CD4-positive, alpha-beta T cell treated with Interleukin-17A for 1 hour (primary cell): ENCODE measurements at places on chromosomes 5 and 9.
A peak's percentile ranks its signal among the peaks of the same experiment; 100 is the strongest.

DNA sequence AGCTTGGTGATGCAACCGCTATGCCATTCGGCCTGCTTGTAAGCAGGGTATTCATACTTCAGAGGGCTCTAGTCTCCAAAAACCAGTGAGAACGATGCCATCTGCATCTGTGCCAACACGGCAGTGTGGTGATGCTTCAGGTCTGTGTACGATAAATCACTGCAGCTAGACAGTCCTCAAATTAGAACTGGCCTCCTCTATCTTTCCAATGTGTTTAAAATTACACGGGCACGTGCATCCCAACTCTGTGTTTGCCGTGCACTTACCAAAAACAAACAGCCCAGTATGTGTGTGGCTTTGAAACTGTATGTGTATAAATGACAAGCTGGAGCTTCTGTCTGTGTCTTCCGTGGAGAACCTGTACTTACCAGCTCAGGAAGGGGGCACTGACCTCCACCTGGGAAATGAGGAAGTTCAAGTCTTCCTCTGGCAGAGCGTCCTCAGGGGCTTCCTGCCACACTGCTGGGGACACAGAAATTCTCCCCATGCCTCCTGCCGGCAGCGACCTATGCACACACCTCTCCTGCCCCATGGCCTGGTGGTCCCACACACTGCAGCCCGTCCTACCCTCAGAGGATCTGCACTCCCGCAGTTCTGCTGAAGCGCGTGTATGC lies 12.3 kb downstream of the MED10 start:
- no peak for DNase-seq

- DNase-seq = no peak
Observed at GRCh38 chr9:94081864-94082463, 2.3 kb upstream of the PTPDC1 start.

DNA sequence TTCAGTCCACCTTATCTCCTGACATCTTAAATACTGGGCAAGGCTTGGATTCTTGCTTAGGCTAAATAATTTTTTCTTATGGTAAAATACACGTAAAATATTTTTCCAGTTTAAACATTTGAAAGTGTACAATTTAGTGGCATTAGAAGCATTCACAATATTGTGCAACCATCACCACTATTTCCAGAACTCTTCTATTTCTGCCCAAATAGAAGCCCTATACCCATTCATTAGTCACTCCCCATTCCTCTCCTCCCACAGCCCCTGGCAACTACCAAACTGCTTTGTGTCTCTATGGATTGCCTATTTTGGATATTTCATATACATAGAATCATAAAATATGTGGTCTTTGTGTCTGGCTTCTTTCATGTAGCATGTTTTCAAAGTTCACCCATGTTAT lies 57.6 kb downstream of the IL31RA start:
- DNase-seq = no peak

DNA sequence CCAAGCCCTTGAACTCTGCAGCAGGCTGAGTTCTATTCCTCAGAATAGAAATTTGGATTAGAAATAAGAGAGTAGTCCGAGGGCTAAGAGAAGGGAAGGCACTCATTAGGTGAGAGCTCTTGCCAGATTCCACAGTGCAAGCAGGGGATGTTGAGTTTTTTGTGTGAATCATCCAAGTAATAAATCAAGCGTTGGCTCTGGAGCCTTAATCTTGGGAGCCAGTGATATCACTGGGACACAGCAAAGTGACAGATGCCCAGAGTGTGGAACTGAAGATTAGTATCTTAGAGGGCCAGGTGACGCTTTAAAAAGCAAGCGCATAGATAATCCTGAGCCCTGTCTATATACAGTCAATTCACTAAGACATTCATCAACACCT lies 60.3 kb downstream of the FOXD1 start:
- no peak for DNase-seq

DNA sequence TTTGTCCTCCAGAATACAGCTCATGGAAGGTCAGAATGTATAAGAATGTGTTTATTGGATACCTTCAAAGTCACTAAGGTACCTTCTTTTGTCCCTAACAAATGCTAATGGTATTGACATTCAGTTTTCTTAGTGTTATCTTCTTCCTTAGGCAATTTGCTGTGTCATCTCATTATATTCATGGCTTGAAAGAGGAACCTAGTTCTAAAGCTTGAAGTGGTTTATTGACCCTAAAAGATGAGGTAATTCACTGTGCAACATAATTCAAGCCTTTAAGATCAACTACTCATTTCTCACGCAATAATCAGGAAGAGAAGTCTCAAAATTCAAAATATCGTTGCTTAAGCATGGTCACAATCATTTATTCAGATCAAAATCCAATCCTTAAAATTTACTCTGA lies 342.7 kb upstream of the RIOK2 start:
- DNase-seq = no peak

GRCh38 chr5:142860270-142860669 lies 90.1 kb downstream of the ARHGAP26 start:
- no peak for DNase-seq

DNA sequence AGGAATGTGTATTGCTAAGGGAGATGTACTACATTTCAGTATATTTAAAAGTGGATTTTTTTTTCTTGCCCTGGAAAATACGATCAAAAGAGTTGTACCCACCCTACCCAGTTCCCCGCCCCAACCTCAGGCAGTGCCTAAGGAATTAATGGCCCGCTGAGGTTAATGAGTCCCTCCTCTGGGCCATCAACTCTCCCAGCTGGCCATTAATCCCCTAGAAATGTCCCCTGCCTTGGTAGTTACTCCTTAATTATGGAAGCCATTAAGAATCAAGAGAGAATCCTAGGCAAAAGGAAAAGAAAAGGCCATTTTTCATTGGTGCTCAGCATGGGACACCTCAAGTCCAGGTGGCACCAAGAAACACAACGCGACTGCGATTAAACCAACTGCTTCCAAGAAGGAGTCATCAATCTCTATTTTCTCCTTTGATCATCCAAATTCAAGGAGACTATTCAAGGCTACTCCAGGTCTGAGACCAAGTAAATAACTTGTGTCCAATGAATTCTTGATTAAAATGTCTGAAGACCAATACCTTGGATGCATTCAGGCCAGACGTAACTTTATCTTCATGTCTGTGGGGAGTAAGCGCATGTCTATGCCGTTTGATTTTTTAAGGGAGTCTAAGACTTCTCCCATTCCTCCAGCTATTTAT lies 1962.2 kb upstream of the WWC1 start:
- DNase-seq = no peak

GRCh38 chr9:98214811-98215210 lies 22.4 kb upstream of the CORO2A start:
- no peak for DNase-seq

DNA sequence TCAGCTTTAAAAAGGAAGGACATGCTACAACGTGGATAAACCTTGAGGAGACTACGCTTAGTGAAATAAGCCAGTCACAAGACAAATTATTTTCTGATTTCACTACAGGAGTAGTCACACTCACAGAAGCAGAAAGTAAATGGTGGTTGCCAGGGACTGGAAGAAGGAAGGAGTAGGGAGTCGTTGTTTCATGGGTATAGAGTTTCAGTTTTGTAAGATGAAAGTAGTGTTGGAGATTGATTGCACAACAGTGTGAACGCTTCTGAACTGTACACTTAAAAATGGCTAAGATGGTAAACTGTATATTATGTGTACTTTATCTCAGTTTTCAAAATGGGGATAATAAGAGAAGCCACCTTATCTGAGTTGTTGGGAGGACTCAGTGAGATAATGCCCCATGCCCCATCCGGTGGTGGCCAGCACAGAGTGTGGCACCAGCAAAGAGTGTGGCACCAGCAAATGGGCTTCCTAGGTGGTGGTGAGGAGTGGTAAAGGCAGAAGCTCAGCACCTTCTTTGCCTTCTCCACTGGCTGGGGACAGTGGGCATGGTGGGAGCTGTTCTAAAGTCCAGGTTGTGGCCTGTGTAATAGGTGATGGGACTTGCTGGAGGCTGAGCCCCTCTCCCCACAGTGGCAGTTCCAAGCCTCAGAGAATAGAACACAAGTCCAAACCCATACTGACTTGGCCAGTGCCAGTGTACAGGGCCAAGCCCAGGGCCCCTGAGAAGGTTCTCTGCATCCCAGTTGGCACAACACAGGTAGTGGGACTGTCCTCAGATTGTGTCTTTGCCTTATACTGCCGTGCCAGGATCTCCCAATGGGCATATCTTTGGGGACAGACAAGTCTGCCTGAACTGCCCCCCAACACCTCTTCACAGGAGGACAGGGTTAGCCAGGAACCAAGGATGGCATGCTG lies 4.4 kb downstream of the SLC22A4 start:
- no peak for DNase-seq

GRCh38 chr5:59173578-59173977 lies 590.7 kb downstream of the RAB3C start:
- DNase-seq = no peak

- DNase-seq = no peak
Observed at GRCh38 chr9:132002643-132003318, 76.9 kb downstream of the MED27 start.

- DNase-seq = no peak
Observed at GRCh38 chr5:151580239-151580638, 10.9 kb downstream of the FAT2 start.

DNA sequence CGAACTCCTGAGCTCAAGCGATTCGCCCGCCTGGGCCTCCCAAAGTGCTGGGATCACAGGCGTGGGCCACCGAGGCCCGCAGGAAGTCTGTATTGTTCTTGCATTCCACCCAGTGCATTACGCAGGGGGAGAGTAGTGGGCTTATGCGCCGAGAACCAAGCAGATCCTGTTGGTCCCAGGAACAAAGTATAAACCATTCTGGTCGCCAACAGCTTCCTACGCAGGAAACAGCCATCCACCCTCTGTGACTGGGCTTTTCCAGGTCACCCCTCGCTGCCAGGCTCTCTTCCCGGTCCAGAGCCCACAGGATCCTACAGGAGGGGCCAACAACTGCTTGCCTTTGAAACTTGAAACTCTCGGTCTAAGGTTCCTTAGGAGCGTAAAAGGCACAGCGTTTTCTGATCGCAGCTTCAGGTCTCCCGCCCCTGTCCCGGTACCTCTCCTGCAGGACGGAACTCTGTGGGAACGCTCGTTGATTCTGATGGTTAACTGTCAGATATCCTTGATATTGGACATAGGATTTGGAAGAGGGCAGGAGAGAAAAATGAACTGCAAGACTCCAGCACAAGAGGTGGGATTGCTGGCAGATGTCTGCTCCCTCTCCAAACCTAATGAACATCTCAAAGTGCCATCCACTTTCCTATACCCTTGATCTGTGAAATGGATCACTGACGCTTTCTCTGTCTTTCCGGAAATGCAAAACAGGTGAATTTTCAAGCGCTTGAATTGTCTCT lies 4.2 kb upstream of the ANXA2R start:
- no peak for DNase-seq

DNA sequence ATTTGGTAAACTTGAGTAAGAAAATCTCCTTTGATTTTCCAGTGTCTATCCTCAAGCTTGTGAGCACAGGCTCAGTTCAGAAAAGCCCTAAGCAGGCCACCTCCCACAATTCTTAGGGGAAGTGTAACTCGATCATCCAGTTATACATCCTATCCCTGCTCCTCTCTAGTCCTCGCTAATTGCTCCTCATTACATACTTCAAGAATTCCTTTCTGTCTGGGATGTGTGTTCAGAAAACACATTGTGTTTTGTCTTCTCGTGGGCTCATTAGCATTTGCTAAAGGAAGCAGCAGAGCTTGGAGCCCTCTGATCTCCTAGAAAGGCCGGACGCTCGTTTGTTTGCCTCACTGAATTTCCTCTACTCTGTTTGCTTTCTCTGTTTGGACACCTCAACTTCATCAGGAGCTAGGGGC lies 268.2 kb upstream of the RFX3 start:
- no peak for DNase-seq

GRCh38 chr5:134005417-134006061 lies 764 bp upstream of the VDAC1 start:
- no peak for DNase-seq

GRCh38 chr5:134507452-134507851 lies 18.0 kb upstream of the JADE2 start:
- no peak for DNase-seq

DNA sequence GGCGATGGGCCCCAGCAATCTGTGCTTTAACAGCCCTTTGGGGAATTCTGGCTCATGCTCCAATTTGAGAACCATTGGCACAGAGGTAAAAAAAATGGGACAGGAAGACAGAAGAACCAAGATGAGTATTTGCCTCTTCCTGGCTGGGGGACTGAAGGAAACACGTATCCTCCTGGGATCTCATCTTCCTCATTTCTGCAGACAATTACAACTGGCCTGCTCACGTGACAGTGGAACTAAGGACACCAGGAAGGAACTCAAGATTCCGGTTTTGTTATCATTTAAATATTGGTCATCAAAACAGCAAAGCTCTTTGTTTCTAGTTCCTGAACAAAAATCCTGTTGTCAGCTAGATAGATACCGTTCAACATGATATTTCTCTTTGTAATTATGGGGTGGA lies 216.0 kb upstream of the DAP start:
- no peak for DNase-seq

DNA sequence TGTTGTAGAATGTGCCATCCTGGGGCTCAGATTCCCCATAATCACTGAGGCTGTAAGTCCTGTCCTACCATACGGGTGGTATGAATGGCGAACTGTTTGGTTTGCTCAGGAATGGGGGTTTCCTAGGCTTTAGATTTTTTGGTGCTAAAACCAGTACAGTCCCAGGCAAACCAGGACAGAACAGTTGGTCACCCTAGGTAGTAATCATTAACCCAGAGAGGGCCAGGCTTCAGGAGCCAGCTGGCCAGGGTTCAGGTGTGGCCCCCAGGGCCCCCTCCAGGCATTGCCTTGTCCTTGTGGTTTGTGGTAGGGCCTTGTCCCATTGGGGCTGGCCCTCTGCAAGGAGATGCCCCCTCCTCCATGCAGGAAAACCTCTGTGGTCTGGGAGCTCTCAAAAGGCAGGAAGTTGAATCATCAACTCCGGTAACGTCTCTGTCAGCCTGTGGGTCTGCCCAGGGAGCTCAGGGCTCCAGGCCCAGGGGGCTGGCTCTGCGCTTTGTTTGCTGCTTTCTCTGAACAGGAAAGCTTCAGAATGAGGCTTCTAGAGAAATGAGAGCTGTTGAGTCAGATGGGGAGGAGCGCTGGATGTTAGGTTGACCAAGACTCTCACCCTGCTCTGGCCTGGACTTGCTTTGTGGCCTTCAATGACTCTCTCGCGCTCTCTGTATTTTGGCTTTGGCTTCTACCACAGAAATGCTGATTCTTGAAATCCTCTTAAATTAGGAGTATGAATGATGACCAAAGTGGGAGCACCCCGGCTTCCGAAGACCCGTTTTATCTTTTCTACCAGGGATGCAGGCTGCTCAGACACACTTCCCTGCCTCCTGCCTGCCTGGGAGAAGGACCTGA lies 22.2 kb upstream of the JADE2 start:
- peak; percentile 51 for DNase-seq

GRCh38 chr9:100472788-100473275 lies at the start of gene TMEFF1:
TMEFF1 (plus strand) TSS chr9:100473149; CDS start chr9:100473545, 396 bp downstream.
- DNase-seq = peak; percentile 10
